ENCODE measurements at places on chromosomes 13 and 19.
A peak's percentile ranks its signal among the peaks of the same experiment; 100 is the strongest.

DNA sequence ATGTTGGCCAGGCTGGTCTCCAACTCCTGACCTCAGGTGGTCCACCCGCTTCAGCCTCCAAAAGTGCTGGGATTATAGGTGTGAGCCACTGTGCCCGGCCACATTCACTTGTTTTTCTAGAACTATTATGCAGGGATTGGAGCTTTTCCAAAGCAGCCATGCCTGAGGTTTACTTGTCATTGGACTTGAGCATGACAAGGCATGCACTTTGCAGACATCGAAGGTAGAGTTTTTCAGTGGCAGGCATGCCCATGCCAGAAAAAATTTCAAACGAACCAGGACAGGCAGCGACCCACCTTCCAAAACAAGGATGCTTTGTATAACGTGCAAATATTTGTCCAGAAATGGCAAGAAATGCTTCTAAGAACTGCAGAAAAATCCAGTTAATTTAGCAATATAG is 17.7 kb downstream of the PNMA8A start:
- DNase-seq = no peak

DNA sequence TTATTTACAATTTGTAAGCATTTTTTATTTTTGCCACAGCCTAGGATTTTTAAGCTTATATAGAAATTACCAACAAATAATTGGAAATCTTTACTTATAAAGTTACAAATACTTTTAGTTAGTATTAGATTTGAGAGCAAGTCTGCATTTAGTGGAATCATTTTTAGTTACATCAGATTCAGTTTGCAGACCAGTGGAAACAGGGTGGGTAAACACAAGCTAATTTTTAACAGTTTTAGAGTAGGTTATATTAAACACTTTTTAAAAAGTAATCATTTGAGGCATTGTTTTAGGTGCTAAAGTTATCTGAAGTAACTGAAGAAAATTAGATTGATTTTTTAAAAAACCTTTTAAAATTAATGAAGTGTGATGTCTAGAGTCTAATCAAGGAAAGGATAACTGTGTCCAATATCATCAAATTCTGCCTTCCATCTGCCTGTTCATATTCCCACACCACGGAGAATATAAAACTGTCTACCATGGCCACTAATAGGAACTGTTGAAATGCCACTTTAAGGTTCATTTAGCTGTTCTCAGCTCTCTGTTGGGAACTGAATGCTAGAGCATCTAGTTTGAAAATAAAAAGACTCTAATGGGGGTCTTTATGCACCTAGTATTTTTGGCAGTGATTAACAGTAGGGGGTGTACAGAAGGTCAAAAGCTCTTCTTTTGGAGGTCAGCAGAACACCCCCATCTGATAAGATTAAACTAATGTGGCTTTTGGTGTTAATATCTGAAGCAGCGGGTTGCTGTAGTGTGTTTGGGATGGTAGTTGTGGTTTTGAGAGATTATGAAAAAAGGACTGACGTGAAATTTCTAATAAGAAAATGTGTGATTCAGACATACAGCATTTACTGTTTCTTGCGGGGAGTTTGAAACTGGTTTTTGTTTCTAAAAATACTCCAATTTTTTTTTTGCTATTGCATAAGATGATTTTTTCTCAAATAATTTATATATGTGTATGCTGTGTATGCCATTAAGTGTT is 66.5 kb downstream of the NDFIP2 start:
- no peak for DNase-seq

- no peak for DNase-seq
Observed at GRCh38 chr19:15680478-15681322, 7.8 kb downstream of the CYP4F12 start.

GRCh38 chr13:33172400-33172799 is 113.2 kb downstream of the STARD13 start:
- no peak for DNase-seq

DNA sequence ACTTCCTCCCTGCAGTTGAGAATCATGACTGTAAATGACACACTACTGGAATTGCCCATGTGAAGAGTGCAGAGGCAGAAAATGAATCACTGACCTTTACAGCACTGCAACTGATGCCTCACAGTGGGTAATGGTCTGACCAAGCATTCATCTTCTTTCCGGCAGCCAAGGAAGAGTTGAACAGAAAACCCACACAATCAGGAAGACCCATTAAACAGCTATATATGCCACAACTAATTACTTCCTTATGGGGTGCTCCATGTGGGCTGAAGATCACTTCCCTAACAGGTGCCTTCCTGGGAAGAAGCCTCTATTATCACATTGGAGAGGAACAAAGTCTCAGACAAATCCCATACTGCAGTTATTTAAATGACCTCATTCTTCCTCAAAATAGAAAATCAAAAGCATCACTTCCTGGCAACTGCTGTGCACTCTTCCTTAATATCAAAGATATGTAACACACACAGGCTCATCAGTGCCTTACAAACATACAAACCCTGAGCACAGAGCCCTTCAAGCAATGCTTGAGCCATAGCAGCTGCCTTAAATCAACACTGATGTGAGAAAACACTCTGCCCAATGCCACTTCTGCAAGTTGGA is 45.8 kb downstream of the RUBCNL start:
- DNase-seq = peak; percentile 24

- no peak for DNase-seq
Observed at GRCh38 chr13:109156181-109156935, 526.9 kb downstream of the MYO16 start.

GRCh38 chr19:525029-525428 is 6.5 kb upstream of the CDC34 start:
- no peak for DNase-seq

DNA sequence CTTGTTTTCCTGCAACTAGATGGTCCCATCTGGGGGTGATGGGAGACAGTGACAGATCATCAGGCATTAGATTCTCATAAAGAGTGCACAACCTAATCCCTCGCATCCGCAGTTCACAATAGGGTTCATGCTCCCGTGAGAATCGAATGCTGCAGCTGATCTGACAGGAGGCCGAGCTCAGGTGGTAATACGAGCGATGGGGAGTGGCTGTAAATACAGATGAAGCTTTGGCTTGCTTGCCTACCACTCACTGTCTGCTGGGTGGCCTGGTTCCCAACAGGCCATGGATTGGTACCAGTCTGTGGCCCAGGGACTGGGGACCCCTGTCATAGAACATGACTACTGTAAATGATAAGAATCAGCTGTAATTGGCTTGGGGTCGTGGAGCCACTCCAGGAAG is 28.0 kb downstream of the WDR88 start:
- DNase-seq = no peak

GRCh38 chr19:44845612-44846454 is at the start of gene NECTIN2:
Gene NECTIN2 (plus strand): TSS chr19:44846297. CDS start chr19:44846526, 229 bp downstream.
- peak; percentile 75 for DNase-seq

DNA sequence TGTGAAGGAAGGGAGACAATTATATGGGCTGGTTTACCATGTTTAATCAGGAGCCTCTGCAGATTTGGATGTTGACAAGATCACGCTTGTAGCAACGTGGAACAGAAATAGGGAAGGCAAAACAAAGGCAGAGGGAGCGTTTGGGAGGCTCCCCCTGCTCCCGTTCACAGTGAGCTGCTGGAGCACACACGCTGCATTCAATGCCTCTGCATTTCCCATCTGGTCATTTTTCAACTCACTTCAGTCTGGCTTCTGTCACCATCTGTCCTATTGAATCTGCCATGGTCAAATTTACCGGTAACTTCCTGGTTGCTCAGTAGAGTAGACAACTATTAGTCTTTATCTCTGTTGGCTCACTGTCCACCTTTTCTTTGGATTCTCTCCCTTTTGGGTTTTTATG is 91.0 kb downstream of the NHLRC3 start:
- DNase-seq = no peak

GRCh38 chr19:33558856-33559255 is 37.3 kb upstream of the PEPD start:
- DNase-seq = no peak

DNA sequence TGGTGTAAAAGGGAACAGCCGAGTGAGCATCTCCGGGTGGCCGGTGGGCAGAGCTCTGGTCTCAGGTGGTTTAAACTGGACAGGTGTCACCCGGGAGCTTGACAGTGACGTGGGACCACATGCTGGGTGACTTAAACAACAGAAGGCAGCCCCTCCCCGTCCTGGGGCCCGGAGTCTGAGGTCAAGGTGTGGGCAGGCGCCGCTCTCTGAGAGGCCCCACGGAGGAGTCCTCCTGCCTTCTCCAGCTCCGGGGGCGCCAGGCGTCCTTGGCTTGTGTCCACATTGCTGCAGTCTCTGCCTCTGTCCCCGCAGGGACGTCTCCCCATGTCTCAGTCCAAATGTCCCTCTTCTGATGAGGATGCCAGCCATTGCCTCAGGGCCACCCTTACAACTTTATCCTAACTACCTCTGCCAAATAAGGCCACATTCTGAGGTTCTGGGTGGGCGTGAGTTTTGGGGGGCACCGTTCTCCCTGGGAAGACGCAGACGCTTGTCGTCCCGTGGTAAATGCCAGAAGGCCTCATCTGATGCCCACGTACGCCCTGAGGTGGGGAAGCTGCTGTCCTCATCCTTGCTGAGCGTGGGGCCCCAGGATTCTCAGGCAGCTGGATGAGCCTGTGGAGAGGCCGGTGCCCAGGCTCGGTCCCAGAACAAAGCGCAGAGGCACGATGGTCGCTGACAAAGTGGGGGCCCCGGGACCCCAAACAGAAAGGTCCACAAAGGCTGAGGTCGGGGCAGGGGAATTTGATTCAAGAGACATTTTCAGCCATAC is 12.9 kb downstream of the GZMM start:
- no peak for DNase-seq

DNA sequence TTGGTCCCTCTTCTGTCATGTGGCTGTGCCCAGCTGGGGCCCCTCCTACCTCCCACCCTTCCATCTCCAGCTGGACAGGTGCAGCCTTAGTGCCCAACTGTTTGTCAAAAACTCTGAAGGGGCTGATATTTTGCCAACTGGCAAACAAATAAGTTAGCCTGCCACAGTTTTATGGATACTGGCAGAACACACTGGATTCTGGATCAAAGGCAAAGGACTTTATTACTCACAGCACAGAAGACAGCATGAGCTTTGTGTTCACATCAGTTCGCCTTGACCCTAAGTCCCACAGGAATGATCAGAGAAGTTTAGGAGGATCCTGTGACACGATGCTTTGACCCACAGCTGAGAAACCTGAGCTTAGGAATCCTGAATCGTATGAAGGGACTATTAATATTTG is 16.4 kb downstream of the KLK2 start:
- no peak for DNase-seq

DNA sequence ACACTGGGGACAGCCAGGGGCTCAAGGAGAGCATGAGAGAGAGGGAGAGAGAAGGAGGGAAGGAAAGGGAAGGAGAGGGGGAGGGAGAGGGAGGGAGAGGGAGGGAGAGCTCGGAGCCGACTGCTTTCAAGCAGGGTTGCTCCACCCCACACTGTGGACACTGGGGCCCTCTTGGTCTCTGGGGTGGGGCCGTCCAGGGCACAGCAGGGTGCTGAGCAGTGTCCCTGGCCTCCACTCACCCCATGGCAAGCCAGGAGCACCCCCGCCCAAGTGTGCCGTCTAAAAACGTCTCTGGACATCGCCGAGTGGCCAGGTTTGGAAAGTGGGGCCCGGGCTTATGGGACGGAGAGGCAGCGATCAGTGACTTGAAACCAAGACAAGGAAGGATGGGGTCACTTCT is 20.9 kb downstream of the DPP9 start:
- no peak for DNase-seq

- no peak for DNase-seq
Observed at GRCh38 chr13:88196106-88196505, 524.9 kb downstream of the SLITRK5 start.

- DNase-seq = no peak
Observed at GRCh38 chr13:113046883-113047244, 58.7 kb upstream of the F7 start.

- DNase-seq = no peak
Observed at GRCh38 chr19:15297416-15298224, 34.7 kb downstream of the BRD4 start.

DNA sequence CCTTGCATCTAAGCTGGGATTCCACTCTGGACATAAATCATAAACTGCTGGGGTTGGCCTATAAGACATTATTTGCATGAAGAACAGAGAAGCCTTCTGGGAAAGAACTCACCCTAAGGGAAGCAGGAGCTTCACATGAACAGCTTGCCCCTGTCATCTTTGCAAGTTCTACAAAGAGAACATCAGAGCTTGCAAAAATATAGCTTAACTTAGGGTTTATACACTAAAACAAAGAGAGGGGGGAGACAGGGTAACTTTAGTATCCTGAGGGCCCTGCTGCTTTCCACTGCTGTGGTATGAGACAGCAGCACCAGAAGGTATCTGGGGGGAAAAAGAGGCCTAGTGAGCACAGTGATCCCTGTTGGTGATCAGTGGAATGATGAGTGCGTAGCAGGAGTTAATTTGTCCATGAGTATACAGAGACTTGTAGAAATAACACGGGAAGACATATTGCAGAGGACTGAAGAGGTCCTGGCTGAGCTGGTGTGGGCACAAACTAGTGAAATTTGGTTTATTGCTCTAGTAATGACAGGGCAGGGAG is 116.1 kb upstream of the TSC22D1 start:
- DNase-seq = no peak

DNA sequence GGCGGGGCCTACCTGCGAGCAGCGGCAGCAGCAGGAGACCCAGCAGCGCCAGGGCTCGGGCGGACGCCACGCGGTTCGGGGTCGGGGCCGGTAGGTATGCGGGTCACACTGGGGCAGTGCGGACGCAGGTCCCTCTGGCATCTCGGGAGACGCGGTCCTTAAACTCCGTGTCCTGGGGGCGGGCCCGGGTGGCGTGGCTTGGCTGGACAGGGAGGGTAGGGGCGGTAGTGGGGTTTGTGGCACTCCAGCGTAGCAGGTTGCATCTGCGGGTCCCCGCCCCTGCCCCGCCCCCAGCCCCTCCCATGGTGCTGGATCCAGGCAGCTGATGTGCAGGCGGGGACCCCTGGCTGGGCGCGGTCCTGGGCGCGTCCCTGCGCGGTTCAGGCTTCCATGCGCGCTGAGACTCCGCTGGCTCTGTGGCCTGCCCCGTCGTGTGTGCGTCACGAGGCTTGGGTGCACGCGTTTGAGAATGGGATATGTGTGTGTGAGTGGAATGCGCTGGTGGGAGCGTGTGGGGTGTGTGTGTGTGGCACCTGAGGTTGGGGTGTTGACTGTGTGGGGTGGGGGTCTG is 96.1 kb downstream of the WTIP start:
- no peak for DNase-seq

- no peak for DNase-seq
Observed at GRCh38 chr13:112562786-112563383, 25.1 kb downstream of the TUBGCP3 start.

- no peak for DNase-seq
Observed at GRCh38 chr19:11256189-11256588, 6.1 kb downstream of the DOCK6 start.

DNA sequence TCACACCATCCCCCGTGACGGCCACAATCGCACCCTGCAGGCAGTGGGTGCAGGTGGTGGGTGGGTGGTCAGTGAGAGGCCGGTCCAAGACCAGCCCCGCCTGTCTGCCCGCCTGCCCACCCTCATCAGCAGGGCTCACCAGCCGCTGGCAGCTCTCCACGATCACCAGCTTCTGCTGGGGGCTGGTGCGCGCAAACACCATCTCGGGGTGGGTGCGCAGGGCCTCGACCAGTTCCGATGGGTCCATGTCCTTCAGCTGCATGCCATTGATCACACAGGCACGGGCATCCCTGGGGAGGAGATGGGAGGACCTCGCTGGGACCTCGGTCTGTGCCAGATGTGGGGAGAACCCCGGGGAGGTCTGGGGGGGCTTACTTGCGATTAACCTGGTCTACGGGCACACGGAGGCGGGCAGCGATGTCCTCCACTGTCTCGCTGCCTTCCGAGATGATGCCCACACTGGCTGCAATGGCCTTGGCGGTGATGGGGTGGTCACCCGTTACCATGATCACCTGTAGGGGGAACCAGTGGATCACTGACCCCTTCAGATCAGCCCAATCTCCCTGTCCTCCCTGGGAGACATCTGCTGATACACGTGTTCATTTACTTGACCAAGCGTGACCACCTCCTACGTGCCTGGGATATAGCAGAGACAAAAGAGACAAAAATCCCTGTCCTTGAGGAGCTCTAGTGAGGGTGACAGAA is 8.0 kb downstream of the ATP4A start:
- DNase-seq = no peak
